Lower lobe of right lung (tissue), 2 donors: ENCODE measurements at places on chromosomes 6 and 20.

GRCh38 chr20:1801929-1802306, 93.3 kb upstream of the SIRPA start:
- peak overlapping the region; percentile 91 for H3K27ac ChIP-seq
- no peak for DNase-seq
- peak overlapping the region; percentile 65 for H3K4me3 ChIP-seq
- H3K36me3 ChIP-seq = no peaks in the 10 kb centered on the region
- H3K4me1 ChIP-seq = peaks cover 27% of the 10 kb centered on the region

DNA sequence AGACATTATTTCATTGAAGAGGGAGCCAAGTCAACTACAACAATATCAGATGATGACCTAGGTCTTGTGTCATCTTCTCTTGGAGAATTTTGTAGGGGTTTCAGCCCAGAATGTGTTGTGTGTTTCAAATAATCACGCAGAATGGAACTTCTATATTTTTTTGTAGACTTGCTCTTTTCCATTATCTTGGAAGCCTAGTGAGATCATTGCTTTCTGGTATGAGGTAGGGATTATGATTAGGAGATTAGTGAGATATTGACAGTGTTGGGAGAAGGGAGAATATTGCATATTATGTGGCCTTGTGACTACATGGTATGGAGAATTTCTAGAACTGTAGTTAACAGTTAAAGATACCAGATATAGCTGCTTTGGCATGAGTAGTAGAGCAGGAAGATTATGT, 423.6 kb upstream of the PLCB4 start:
- no peak overlapping the region for H3K27ac ChIP-seq
- H3K4me3 ChIP-seq = no peak overlapping the region
- no peaks in the 10 kb centered on the region for H3K27me3 ChIP-seq
- H3K36me3 ChIP-seq = no peaks in the 10 kb centered on the region

- no peak overlapping the region for H3K4me3 ChIP-seq
- no peak overlapping the region for H3K27ac ChIP-seq
- no peaks in the 10 kb centered on the region for H3K27me3 ChIP-seq
- no peaks in the 10 kb centered on the region for H3K4me1 ChIP-seq
- no peaks in the 10 kb centered on the region for H3K36me3 ChIP-seq
- DNase-seq = no peak
These were observed 218.7 kb upstream of the TAB2 start for GRCh38 chr6:149098700-149099276.

DNA sequence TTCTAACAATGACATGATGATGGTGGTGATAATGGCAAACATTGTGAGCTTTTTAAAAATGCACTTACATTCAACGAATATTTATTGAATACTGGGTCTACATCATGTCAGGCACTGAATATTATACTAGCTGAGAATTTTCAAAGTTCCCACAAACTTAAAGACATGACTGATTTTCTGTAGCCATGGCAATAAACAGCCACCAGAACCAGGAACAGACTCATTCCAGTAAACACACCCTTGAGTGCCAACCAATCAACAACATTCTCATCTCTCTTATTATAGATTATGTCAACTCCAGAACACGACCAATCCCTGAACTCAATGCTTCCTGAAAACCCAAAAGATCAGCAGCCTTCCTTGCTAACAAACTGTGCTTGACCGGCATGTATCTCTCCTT, 212.4 kb upstream of the RUNX2 start:
- H3K27ac ChIP-seq = no peak overlapping the region
- no peak for DNase-seq
- no peak overlapping the region for H3K4me3 ChIP-seq
- H3K27me3 ChIP-seq = no peaks in the 10 kb centered on the region
- no peaks in the 10 kb centered on the region for H3K4me1 ChIP-seq

- no peak overlapping the region for H3K4me3 ChIP-seq
- no peaks in the 10 kb centered on the region for H3K27me3 ChIP-seq
- no peak overlapping the region for H3K27ac ChIP-seq
- H3K36me3 ChIP-seq = peaks cover 20% of the 10 kb centered on the region
- peaks cover 25% of the 10 kb centered on the region for H3K4me1 ChIP-seq
These were observed 54.7 kb downstream of the ELOVL5 start for GRCh38 chr6:53294095-53294494.

DNA sequence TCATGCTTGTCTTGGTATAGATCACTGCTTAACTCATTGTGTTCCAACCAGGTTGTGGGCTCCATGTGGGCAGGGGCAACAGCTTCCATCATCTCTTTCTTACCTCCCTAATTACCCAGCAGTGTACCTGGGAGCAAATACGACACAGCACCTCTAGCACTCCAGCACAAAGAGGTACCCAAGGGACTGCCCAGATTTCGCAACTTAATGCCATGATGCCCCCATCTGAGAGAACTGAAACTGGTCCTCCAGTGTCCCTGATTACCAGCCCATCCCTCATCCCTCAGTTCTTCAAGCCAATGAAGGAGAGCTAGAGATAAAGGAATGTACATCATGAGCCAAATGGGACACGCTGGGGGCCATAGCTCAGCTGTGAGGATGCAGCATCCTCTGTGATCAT, 41.9 kb upstream of the MDGA1 start:
- DNase-seq = no peak
- peaks cover 13% of the 10 kb centered on the region for H3K27me3 ChIP-seq
- H3K27ac ChIP-seq = no peak overlapping the region
- no peaks in the 10 kb centered on the region for H3K36me3 ChIP-seq
- no peak overlapping the region for H3K4me3 ChIP-seq

GRCh38 chr6:6524951-6525350, 63.6 kb upstream of the LY86 start:
- H3K27me3 ChIP-seq = peaks cover 4% of the 10 kb centered on the region
- H3K4me1 ChIP-seq = no peaks in the 10 kb centered on the region
- no peak for DNase-seq
- no peak overlapping the region for H3K27ac ChIP-seq
- no peak overlapping the region for H3K4me3 ChIP-seq
- H3K36me3 ChIP-seq = no peaks in the 10 kb centered on the region

DNA sequence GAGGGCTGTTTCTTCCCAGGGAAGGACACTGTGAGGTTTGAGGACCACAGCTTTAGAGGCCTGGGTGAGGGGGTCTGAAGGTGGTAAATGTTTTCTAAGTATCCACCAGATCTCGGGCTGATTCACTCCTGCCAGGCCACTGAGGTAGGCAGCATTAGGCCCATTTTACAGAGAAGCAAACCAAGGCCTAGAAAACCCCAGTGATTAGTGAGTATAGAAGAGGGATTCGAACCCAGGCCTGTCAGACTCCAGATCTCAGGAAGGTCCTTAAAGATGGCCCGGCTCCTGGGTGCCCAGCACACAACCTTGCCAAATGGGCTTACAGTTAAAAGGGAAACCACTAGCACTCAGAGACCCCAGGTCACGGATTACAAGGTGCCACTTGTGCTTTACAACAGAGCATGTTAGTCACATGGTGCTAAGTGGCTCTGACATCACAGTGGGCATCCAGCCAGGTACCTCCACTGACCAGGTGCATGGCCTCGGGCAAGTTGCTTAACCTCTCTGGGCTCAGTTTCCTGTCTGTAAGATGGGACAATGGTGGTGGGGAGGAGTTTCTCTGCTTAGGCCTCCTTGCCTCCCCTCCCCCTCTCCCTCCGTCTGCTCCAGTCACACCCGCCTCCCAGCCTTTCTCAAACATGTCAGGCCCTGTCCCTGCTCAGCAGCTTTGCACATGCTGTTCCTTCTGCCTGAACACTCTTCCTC, 18.8 kb upstream of the SIRPA start:
- no peak overlapping the region for H3K4me3 ChIP-seq
- peaks cover 48% of the 10 kb centered on the region for H3K27me3 ChIP-seq
- no peak overlapping the region for H3K27ac ChIP-seq
- no peak for DNase-seq
